ENCODE measurements at places on chromosomes 2 and 18.
A peak's percentile ranks its signal among the peaks of the same experiment; 100 is the strongest.

GRCh38 chr2:57892920-57893319 is 153.7 kb upstream of the VRK2 start:
- DNase-seq = no peak

- peak; percentile 4 for DNase-seq
Observed at GRCh38 chr18:41993151-41993550, 38.1 kb downstream of the PIK3C3 start.

DNA sequence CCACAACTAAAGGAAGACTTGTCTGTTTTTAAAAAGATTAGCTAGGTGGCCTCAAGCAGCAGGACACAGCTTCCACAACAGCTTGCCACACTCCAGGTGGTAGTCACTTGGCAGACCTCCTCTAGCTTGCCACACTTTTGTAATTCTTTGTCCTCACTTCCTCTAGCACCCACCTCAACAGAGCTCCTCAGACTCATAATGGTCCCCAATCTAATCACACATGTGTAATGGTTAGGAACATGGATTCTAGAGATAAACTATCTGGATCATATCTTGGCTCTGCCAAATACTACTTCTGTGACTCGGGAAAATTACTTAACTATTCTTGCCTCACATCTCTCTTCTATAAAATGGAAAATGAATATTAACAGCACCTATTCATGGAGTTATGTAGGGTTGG is 3.5 kb downstream of the SNRNP200 start:
- DNase-seq = no peak

GRCh38 chr2:223460209-223460608 is 142.0 kb downstream of the SCG2 start:
- no peak for DNase-seq
